ENCODE measurements at places on chromosomes 6 and 20.
A peak's percentile ranks its signal among the peaks of the same experiment; 100 is the strongest.

DNA sequence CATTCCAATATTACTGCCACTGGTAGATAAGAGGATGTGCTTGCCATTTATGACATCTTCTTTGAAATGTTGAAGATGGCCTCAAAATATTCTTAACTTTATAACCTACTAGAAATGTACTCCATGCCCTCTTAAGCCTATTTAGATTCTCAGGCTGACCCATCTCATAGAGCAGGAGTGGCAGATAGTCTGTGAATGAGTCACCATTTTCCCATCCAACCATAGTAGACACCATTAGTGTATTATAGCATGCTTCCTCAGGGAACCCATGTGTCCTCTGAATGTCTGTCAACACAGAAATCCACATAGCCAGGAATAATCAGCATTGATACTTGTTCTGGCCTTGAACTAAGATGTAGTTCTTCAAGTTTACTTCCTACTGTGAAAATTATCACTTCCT, 150.2 kb downstream of the IMPG1 start:
- no peak for DNase-seq

GRCh38 chr6:37177935-37178517, 8.1 kb downstream of the PIM1 start:
- DNase-seq, result no peak

DNA sequence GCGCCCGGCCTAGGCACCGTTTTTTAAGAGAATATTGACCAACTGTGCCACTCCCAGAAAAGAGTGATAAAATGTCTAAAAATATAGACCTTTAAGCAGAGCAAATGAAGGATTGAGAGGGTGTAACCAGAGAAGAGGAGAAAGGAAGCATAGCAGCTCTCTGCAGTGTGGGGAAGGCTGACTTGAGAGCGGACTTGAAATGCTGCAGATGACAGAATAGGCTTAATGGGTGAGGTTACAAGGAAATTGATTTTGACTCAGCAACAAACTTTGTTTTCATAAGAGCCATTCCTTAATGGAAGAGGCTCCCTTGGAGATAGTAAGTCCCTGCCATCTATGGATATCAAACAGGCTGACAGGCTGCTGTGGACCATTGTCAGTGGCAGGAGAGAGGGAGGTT, 7.7 kb upstream of the JAG1 start:
- no peak for DNase-seq

DNA sequence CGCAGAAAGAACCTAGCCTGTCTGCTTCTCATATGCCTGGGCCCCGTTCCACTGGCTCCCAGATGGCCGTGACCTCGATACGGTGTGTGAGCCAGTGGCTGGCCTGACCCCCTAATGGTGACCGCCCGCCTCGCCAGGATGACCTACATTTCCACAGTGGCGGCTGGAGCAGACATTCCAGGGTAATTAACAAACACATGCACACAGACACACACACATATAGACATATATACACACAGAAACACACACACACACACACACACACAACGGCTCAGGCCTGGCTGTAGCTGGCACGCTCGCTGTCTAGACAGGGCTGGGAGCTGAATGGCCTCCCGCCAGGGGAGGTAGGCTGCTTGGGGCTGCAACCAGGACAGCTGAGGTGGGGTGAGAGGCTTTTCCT, 227.1 kb downstream of the ANKRD60 start:
- DNase-seq, result no peak

DNA sequence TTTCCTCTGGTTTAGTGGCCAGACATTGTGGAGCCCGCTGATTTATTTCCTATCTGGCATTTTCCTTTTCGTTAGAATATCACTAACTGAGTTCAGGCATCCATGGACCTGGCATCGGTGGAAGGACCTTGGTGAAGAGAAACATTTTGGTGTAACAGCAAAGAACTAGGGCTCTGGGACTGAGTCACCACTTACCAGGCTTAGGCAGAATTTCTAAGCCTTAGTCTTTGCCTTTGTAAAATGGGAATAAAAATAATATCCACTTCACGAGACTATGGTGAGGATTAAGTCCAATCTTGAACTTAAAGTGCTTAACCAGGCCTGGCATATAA, 42.0 kb upstream of the ENPP1 start:
- DNase-seq, result no peak

- DNase-seq, result no peak
Observed at GRCh38 chr20:19308146-19308545, 95.7 kb downstream of the SLC24A3 start.

GRCh38 chr6:107786179-107786578, 37.9 kb downstream of the SCML4 start:
- no peak for DNase-seq

DNA sequence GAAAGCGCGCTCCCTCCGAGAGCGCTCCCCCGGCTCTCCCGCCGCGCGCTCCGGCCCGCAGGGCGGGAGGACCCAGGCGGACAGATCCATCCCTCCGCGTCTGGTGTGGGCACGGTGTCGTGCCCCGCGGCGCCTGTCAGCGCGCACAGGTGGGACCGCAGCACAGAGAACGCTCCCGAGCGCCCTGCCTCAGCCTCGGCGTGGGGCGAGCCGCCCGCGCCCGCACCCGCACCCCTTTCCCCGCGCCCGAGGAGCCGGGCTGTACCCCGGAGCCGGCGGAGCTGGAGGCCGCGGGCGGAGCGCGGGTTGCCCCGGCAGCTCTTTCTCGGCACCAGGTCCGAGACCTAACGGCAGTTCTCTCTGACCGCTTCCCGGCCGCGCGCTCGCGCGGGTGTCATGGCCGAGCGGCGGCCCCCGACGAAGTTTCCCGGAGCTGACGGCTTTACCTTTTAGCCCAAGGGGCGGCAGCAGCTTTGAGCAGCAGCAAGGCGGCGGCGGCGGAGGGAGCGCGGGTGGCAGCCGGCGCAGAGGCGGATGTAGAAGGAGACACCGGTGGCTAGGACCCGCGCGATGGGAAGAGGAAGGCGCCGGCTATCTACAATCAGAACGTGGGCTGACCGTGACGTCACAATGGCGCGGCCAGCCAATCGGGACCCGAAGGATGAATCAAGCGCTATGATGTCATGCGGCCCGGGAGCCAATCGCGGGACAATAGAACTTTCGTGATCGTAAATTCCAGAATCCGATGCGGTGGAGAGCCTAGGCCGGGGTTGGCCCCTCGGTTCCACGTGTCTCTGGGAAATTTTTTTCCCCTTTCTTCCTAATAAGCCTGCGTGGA, at the start of gene ELOVL5:
Gene ELOVL5, minus strand, starts transcription at position 580 of the 838 bp plus-strand sequence. CDS start 53,251 bp downstream, outside the sequence.
- peak; percentile 98 for DNase-seq

DNA sequence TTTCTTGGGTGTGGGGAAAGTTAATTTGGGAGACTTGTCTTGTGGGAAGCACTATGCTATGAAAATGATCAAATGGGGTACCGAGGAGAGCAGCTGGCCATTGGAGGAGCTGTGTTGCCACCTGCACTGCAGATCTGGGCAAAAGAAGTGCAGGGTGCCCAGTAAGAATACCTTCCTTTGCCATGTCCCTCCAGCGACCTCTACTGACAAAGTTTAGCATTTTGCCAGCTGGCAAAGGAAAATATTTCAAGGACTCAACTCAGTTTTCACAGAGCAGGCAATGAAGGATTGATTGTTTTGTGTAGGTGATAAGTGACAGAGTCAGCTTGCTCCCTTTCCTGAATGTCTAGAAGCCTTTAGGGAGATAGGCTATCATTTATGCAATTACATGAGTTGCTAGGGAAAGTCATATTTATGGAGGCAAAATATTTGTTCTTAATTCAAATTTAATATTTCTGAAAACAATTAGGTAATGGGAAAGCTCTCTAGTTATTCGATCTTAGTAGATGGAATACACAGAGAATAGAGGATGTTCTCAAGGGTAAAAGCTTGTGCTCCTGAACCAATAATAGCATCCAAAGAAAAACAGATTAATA, 118.4 kb downstream of the FARS2 start:
- DNase-seq, result no peak

- DNase-seq, result no peak
Observed at GRCh38 chr6:56891754-56892153, 63.2 kb upstream of the BEND6 start.

- DNase-seq, result no peak
Observed at GRCh38 chr6:39281312-39281980, 32.8 kb downstream of the KCNK17 start.

DNA sequence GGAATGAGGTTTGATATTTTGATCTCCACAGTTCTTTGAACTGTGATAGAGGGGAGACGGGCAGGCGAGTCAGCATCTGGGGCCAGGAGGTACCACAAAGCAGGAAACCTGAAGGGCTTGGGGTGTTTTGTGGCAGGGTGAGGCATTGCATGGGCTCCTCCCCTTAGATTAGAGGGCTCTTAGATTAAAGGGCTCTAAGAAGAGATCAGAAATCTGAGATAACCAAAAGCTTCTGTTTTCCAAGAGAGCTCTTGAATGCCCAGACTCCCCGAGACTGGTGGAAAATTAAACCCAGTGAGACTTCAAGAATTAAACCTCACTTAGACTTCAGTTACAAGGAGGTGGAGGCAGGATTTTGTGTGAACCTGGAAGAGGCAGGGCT, 2.4 kb upstream of the GPX5 start:
- DNase-seq, result no peak

DNA sequence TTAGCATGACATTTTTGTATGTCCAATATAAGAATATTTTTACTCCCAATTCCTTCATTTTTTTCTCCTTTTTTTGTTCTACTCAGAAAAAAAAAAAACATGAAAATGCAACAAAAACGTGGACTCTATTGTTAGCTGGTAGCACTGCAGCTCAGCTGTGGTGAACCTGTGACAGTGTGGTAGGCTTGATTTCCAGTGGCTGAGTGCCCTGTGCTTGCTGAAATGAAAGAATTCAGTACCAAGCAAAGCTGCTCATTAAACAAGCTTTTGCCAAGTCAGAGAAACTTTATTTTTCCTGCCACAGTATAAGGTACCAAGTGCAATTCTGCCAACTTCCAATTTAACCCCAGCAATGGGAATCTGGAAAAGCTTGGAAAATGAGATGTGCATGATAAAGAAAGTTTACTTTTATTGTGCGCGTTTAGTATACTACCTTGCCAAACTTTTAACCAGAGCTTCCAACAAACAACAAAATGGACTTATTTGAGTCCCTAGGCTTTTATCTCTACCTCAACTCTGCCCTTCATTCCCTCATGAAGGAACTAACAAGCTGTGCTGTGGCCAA, 215.2 kb downstream of the SLC35F1 start:
- DNase-seq, result no peak

DNA sequence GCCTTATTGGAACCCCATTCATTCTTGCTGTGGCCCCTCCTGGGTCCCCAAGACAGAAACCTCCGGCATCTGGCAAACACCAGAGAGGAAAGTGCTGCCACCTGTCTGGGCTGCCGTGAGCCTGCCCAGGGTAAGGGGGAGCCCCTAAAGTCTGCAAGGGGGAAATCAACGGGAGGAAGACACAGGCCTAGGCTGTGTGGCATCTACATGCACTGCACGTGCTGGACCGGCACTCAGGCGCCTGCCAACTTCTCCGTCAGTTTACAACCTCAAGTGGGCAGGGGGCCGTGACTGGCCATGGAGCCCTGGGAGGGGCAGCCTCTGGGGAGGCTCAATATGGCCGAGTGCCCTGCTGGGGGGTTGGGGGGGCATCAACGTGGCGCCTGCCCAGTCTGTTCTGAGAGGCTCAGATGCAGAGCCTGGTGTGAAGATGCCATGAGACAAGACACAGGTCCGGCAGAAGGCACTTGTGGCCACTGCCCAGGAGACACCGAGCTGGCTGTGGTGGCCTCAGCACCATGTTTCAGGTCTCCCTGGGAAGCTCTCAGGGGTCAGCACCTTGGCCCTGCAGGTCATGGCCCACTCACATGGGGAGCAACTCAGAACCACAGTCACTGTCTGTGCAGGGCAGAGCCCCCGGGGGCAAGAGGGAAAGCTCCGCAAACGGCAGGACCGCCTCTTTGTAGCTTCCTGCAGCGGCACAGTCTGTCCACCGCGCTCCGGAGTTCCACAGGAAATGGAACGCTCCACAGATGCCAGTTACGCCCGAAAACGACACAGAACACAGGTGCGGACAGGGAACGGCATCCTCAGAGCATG, 8.4 kb downstream of the UCKL1 start:
- no peak for DNase-seq

DNA sequence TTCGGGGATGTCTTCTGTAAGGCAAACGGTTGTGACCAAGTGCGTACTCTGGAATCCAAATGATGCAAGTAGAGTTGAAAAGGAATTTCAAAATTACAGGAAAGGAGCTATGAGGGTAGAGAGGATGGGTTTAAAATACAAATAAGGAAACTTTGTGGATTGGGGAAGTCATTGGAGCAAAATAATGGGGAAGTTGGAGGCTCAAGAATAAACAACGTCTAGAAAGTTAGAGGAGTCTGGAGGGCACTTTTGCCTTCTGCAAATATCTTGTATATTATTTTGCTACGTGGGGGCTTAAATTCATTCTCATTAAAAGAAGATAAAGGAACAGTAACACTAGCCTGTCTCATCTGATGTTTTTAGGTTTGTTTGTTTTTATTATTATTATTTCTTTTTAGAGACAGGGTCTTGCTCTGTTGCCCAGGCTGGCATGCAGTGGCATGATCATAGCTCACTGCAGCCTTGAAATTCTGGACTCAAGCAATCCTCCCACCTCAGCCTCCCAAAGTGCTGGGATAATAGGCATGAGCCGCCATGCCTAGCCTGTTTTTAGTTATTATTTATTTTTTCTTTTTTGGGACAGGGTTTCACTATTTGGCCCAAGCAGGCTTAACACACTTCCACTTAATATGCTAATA, 55.0 kb upstream of the TNFAIP3 start:
- no peak for DNase-seq

DNA sequence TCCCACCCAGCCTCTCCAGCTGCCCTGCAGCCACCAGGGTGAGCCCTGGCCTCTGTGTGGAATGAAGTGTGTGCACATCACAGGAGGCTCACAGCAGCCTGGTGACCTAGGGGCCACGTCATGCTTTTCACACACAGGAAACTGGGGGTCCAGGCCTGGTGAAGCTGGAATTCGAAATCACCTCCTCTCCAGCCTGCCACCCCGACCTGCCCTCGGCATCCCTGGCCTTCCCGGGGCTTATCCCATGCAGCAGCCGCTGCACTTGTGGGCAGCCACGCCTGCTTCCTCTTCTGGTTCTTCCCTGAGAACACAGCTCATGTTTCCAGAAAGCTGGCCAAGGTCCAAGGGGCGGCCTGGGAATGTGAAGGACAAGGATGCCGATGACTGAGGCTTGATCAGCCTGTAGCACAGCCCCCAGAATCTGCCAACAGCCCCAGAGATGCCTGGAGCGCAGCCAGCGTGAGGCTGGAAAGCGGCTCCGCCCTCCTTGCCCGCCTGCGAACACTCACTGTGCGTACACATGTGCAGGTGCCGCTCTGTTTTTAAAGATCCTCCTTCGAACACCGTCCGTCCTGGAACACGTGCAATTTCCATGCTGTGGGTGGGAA, 4.2 kb upstream of the NTSR1 start:
- no peak for DNase-seq

DNA sequence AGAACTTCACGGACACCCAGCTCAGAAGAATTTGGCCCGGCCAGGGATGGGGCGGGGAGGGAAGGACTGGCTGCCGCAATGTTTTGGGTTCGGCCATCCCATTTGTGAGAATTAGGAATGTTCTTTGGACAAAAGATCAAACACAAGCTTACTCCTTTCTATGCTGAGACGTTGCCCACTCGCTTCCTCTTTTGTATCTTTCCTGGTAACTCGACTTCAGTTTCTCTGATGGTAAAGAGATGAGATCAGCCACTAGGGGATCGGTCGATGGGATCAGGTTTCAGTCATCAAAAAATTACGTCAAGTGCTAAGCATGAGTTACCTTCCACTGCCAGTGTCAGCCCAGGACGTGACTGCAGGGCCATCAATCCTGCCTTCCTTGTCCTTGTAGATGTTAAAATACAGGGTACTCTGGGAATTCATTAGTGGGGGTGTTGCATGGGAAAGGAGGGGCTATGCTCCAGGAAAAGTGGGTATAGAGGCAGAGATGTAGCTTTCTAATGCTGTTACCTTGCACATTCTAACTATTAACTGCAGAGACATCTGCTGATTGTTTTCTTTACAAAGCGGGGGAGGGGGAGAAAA, 190.2 kb downstream of the TSHZ2 start:
- no peak for DNase-seq

GRCh38 chr6:8268156-8268555, 165.8 kb upstream of the EEF1E1 start:
- DNase-seq, result no peak
